Testis (tissue), 5 donors: ENCODE measurements at places on chromosomes 13 and 19.

DNA sequence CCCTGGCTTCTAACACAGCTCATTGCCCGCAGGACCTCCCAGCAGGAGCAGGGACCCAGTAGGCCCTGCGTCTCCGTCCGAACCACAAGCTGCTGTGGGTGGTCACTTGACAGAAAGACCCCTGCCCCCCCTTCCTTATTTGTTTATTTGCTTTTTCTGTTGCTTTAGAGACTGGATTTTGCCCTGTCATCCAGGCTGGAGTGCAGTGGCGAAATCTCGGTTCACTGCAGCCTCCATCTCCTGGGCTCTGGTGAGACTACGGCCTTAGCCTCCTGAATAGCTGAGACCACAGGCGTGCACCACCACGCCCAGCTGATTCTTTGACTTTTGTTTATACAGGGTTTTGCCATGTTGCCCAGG lies 7.6 kb upstream of the PTBP1 start:
- DNase-seq = no peak

- no peak for DNase-seq
Measured at GRCh38 chr13:88369866-88370265, 698.7 kb downstream of the SLITRK5 start.

GRCh38 chr19:3535235-3535535 lies 3.8 kb upstream of the TEKTIP1 start:
- no peak for DNase-seq

GRCh38 chr13:86445672-86446071 lies 646.5 kb upstream of the SLITRK6 start:
- no peak for DNase-seq

- no peak for DNase-seq
Measured at GRCh38 chr19:11814700-11815035, 595 bp downstream of the ZNF440 start.

DNA sequence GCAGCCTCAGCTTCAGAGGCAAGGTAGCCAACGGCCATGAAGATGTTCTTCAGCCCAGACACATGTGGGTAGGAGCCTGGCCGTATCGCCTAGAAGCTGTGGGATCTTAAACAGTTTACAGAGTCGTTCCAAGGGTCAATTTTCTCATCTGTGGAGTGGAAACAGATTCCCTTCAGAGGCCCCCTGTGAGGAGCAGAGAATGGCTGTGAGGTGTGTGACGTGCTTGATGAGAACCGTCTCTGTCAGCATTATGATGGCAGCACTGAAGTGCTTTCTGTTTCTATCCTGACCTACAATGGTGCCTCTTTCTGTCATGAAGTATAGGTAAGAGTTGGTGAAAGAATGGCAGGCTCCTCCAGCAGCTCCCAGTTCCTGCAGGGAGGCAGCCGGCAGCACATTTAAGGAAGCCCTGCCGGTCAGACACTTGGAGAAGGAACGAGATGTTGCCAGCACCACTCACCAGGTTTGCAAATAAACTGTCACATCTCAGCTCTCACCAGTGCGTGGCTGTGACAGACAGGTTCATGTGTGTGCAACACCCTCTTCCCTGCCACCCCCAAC lies 277.3 kb downstream of the FOXO1 start:
- DNase-seq = no peak

DNA sequence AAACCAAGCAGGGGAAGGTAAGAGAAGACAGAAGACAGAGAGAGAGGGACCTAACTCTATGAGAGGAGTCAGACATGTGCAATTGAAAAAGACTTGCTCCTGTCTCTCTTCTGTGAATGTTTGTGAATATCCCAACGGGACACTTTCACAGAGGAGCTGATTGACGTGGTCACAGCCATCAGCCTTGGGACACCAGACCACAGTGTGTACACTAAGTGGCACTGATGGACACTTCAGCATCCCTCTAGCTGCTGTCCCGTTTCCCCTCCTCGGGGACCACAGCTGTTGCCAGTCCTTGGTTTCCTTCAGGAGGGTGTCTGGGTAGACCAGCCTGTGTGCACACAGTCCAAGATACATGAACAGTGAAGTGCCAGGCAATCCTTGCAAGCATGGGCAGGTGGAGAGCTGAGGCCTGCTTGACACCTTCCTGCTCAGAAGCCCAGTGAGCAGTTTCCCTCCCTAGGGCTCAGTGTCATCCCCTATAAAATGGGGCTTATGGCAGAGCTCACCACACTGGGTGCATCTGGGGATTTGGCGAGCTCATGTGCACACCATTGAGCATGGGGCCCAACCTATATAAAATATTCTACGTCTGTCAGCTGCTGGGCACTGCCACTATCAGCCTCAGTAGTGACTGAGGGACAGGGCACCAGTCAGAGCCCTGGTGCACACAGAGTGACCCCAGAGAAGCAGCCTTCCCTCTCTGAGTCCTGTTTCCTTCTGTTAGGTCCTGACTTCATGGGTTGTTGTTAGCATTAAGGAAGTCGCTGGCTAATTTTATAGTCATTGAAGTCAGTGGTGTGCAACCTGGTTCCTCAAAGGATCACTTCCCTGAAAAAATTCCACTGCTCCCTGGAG lies 4.3 kb upstream of the USF2 start:
- DNase-seq = peak; percentile 10

DNA sequence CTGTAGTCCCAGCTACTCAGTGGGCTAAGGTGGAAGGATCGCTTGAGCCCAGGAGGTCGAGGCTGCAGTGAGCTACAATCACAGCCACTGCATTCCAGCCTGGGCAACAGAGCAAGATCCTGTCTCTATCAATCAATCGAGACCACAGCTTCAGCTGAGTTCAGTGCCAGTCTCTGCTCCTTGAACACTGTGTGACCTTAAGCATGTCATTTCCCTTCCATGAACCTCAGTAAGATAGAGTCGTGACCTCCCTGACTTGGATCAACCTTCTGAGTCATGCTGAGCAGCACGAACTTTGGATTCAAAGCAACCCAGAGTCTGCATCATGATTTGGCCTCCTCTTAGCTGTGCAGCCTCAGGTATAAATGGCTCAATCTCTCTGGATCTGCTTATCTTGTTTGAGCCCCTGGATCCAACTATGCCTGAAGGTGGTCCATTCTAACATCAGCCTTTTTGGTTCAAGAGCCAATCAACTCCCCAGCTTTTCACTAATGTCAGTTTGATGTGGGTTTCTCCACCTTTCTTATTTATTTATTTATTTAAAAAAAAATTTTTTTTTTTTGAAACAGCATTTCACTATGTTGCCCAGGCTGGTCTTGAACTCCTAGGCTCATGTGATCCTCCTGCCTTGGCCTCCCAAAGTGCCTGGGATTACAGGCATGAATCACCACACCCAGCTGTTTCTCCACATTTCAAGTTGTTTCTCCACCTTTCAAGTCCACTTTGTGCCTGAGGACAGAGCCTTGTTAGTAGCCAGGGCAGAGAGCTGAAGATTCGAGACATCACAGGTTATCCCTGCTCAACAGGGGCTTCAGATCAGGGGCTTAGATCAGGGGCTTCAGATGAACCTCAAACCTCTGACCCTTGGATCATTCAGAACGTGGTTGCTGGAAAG lies 26.4 kb downstream of the PTPRS start:
- no peak for DNase-seq

GRCh38 chr13:29548722-29549121 lies 46.8 kb downstream of the SLC7A1 start:
- DNase-seq = no peak

DNA sequence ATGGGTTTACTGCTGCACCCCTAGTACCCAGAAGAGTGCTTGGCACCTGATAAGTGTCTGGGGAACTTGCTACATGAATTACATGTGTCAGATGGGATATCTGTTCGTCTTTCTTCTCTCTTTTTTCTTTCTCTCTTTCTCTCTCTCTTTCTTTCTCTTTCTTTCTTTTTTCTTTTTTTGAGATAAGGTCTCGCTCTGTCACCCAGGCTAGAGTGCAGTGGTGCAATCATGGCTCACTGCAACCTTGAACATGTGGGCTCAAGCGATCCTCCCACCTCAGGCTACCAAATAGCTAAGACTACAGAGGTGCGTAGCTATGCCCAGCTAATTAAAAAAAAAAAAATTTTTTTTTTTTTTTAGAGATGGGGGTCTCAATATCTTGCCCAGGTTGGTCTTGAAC lies 6.1 kb downstream of the CADM4 start:
- no peak for DNase-seq

- DNase-seq = no peak
Measured at GRCh38 chr19:47686679-47687450, 26.4 kb upstream of the EHD2 start.

GRCh38 chr13:72113076-72113475 lies 246.1 kb upstream of the DACH1 start:
- no peak for DNase-seq

DNA sequence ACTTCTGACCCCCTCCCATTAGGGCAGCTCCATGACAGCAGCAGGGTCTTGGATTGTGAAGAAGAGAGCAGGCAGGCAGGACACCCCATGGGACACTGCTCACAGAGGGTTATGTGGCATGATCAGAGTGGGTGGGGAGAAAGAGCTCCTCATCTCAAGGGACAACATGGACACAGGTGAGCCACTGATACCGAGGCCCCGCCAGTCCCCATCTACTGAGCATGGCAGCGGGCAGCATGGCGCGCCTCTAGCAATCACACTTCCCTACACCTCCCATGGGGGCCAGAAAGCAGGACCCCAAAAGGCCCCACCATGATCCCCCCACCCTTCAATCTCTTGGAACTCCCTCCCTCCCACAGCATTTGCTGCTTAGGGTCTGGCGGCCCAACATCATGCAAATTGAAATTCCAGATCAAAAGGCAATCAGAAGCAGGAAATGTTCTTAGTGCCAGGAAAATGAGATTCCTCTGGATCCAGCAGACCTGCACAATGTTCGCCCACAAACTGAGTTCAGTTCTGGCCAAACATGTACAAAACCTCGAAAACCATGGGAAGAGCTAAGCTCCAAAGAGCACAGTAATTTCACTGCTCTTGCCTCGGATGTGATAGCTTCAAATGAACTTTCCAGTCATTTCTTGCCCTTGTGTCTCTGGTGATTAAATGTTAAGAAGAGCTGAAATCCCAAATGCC lies 14.8 kb downstream of the DOCK9 start:
- DNase-seq = no peak

- peak; percentile 73 for DNase-seq
Measured at GRCh38 chr13:26707122-26708006, 53.2 kb downstream of the GPR12 start.

GRCh38 chr13:97212004-97212403 lies 10.1 kb upstream of the MBNL2 start:
- peak; percentile 28 for DNase-seq

GRCh38 chr13:62631124-62631523 lies 1215.5 kb upstream of the PCDH20 start:
- no peak for DNase-seq

GRCh38 chr13:99417201-99418102 lies 83.8 kb upstream of the TM9SF2 start:
- peak; percentile 12 for DNase-seq

- DNase-seq = no peak
Measured at GRCh38 chr13:91181892-91182291, 165.6 kb upstream of the MIR17HG start.

GRCh38 chr13:76715621-76716020 lies 170.6 kb downstream of the KCTD12 start:
- DNase-seq = no peak

DNA sequence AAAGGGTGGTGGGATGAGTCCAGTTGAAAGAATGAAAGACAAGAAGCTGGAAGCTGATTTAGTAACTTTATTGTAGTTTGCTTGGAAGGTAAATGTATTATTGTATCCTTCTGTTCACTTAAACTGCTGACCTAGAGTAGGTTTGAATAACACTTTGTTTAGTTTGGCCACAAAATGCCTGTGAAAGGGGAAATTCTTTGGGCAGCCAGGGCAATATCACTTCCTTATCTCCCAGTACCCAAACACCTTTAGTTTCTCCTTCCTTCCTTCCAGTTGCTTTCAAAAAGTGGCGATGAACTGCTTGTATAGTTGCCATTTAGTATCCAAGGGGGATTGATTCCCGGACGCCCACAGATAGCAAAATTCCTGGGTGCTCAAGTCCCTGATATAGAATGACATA lies 120.1 kb downstream of the PAN3 start:
- no peak for DNase-seq

GRCh38 chr13:51822106-51822815 lies 18.3 kb upstream of the DHRS12 start:
- no peak for DNase-seq

- DNase-seq = no peak
Measured at GRCh38 chr13:58994777-58995176, 1169.0 kb downstream of the DIAPH3 start.

DNA sequence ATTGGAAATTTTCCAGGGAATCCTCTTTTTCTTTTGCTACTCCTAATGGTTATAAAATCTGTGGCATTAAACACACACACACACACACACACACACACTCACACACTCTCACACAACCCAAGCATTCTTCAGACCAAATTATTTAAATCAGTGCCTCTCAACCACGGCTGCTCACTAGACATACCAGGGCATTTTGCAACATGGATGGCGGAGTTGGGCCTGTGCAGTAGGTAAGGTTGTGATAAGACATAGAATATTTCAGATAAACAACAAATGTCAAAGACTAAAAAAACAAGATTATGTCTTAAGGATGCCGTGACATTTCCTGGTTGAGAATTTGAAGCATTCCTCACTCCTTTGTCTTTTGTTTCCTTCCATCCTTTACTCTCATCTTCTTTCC lies 443.1 kb downstream of the MYO16 start:
- no peak for DNase-seq

DNA sequence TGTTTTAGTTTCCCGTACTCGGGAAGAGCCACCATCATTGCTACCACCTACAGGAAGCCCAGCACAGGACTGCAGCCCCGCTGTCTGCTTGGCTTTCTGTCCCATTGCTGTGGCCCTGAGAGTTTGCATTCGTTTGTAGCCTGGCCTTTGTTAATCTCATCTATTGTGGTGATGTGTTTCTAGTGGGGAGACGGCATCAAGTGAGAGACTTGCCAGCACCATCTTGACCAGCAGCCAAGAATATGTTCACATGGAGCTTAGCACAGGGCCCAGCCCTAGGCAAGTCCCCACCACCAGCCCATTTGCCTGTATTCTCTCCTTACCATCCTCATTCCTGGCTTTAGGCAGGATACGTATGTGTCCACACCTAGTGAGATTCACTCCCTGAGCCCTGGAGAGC lies 17.3 kb upstream of the OVOL3 start:
- DNase-seq = no peak

DNA sequence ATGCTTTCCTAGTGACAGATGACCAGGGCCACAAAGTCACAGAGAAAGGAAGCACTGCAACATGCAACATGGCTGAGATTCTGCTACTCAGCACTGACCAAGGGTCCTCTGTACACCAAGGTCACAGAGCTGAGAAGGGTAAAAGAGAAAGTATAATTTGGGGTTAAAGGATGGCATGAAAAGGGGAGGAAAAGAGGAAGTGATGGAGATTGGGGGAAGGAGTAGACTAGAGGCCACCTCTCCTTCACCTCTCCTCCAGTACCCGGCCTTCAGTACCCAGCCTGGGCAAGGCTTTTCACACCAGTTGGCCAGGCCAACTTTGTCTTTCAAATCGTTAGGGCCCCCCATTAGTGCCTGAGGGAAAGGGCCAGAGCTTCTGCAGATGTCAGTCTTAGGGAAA lies 6.3 kb upstream of the RPS19 start:
- DNase-seq = no peak

- no peak for DNase-seq
Measured at GRCh38 chr13:75836441-75836840, 200.3 kb downstream of the LMO7 start.
